ENCODE measurements at places on chromosomes 1 and 21.

- DNase-seq, result no peak
Measured at GRCh38 chr1:67713057-67713846, 28.3 kb downstream of the GADD45A start.

DNA sequence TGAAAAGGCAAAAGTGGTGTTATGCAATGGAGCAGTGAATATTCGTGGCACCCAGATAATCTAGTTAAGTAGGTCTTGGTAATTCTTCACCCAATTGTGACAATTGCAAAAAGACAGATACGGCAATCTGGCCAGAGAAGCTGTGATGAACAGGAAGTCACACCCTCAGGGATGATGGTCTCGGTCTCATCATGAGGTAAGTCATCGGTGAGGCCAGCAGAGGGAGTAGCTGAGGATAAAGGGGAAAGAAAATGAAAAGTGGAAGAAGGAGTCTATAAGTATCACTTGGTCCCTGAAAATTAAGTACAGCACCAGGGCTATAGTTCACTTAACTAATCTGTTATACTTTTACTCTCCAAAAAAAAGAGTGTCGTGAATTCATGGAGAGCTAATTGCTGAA lies 258.8 kb upstream of the NCAM2 start:
- DNase-seq, result no peak

GRCh38 chr1:177206831-177207355 lies 36.1 kb downstream of the BRINP2 start:
- no peak for DNase-seq

- DNase-seq, result no peak
Measured at GRCh38 chr21:38806153-38806941, 618 bp downstream of the ETS2 start.

DNA sequence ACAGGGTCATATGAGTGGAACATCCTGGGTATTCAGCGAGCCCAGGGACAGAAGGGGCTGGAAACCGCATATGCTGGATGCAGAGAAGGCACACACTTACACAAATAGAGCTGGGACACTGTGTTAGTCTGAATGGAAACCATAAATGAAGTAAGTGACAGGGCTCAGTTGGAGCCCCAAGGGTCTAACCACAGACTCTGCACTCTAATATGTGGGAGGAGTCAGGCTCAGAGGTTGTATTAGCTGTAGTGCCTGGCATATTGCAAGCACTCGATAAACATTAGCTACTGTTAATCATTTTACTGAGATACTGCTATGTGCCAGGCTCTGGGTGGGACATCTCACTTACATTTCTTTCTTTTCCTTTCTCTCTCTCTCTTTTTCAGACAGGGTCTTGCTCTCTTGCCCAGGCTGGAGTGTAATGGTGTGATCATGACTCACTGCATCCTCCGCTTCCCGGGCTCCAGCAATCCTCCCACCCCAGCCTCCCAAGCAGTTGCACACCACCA lies 6.5 kb upstream of the OLIG1 start:
- no peak for DNase-seq

- no peak for DNase-seq
Measured at GRCh38 chr21:44789880-44790279, 11.7 kb downstream of the UBE2G2 start.

DNA sequence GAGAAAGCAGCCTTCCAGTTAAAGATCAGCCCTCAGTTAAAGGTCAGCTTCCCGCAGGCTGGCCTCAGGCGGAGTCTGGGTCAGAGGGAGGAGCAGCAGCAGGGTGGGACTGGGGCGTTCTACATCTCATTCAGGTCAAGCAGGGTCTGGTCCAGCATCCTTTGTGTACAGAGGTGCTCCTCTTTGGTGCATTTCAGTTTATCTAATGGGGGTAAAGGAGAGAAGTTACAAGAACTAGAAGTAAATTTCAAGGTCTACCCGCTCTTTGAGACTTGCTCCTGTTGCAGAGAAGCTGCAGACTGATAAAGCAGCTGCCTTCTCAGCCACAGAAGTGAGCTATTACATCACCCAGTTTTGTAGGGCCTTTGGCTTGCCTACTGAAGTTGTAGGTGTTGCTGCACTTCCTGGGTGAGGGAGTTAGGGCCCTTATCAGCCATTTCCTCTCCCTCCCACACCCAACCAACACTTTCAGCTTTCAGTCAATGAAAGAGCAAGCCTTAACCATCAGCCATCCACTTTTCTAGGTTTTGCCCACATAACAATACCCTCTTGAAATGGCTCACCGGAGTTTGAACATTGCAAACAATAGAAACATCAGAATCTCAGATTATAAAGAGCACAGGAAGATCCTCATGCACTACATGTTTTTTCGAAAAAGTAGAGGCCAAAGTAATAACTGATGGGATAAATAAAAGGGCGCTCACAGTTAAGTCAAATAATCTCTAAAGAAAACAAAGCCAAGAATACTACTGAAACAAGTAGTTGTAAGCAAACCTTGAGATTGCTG lies 2.8 kb upstream of the NUP210L start:
- peak; percentile 94 for DNase-seq

DNA sequence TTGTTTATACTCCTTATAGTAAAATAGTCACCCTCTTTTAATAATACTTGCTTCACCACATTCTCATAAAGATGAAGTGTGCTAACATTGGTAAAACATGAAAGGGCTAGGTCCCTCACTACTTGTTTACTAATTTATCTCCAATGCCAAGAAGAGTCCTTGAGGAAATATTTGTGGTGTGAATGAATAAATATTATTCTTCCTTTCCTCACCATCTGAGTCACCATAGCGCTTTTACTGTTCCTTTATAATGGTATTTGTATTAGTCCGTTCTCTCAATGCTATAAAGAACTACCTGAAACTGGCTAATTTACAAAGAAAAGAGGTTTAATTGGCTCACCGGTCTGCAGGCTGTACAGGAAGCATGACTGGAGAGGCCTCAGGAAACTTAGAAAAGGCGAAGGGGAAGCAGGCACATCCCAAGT lies 222.8 kb upstream of the ZRANB2 start:
- DNase-seq, result no peak

DNA sequence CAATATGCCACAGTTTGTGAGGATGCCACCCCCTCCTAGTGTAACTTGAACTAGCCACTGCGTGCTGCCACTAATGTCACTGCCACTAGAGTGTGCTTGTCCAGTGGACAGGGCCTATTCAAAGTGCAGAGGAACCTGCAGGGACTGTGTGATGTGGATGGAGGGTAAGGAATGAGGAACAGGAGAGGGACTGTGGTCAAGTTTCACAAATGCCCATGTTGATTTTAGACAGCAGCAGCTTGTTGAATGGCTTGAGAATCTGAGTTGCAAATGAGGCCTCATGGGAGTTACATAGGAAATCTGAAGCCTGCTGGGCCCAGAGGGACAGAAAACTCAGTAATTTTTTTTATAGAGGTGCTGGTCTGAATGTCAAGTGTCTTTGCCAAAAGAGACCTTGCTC lies 112.3 kb downstream of the HHAT start:
- DNase-seq, result no peak

DNA sequence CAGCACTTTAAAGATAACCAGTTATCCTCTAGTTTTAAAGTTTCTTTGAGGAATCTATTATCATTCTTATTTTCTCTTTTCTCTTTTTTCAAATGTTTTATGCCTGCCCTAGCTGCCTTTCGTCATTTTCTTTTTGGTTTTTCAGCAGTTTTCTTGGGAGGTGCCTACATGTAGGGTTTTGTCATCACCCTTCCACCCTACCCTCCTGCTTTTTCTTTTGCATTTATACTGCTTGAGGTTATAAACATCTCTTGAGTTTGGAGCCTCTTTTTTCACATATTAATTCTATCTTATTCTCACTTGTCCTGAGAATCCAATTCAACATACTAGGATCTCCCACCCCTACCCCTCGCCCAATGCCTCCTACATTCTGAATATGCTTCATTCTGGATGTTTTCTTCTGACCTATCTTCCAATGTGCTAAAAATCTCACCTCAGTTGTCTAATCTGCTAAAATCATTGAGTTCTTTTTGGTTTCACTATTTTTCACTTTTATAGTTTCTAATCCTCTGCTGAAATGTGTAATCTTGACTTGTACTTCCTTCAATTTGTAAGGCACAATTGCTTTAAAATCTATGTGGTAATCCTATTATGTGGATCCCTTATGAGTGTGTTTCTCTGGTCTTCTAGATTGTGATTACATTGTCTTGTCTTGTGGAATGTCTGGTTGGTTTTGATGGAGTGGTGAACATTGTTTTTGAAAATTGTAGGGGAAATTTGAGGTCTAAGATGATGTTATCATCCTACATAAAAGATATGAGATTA lies 38.7 kb downstream of the MIA3 start:
- no peak for DNase-seq

- no peak for DNase-seq
Measured at GRCh38 chr1:167938080-167938636, 1.3 kb upstream of the MPC2 start.

- DNase-seq, result no peak
Measured at GRCh38 chr1:178037510-178038253, 56.2 kb upstream of the RASAL2 start.

- DNase-seq, result no peak
Measured at GRCh38 chr1:114454539-114454938, 56.5 kb downstream of the TRIM33 start.
